ENCODE measurements at places on chromosomes 13 and 19.
A peak's percentile ranks its signal among the peaks of the same experiment; 100 is the strongest.

GRCh38 chr13:91567485-91568207 is 169.2 kb downstream of the GPC5 start:
- H3K36me3 ChIP-seq: no peaks in the 10 kb centered on the region
- H3K27me3 ChIP-seq: no peaks in the 10 kb centered on the region
- peak; percentile 76 for DNase-seq
- H3K27ac ChIP-seq: no peak overlapping the region

- no peak overlapping the region for H3K4me3 ChIP-seq
- peaks cover 4% of the 10 kb centered on the region for H3K27me3 ChIP-seq
- H3K4me1 ChIP-seq: peaks cover 5% of the 10 kb centered on the region
Measured at GRCh38 chr19:29685326-29685725, 20.1 kb downstream of the PLEKHF1 start.

GRCh38 chr13:98055623-98056022 is 87.3 kb upstream of the FARP1 start:
- no peak overlapping the region for H3K4me3 ChIP-seq
- H3K27ac ChIP-seq: no peak overlapping the region
- H3K4me1 ChIP-seq: no peaks in the 10 kb centered on the region
- DNase-seq: no peak
- H3K36me3 ChIP-seq: no peaks in the 10 kb centered on the region

GRCh38 chr19:19459707-19460251 is 54.3 kb downstream of the GATAD2A start:
- H3K4me1 ChIP-seq: peaks cover 63% of the 10 kb centered on the region
- peak overlapping the region; percentile 48 for H3K27ac ChIP-seq
- no peaks in the 10 kb centered on the region for H3K27me3 ChIP-seq
- peaks cover 6% of the 10 kb centered on the region for H3K36me3 ChIP-seq
- no peak overlapping the region for H3K4me3 ChIP-seq

GRCh38 chr19:57786286-57786685 is 16.8 kb downstream of the ZNF586 start:
- no peak overlapping the region for H3K4me3 ChIP-seq
- H3K36me3 ChIP-seq: peaks cover 35% of the 10 kb centered on the region
- DNase-seq: no peak

GRCh38 chr19:35004517-35005255 is 4.6 kb downstream of the GRAMD1A start:
- H3K4me3 ChIP-seq: no peak overlapping the region
- H3K27me3 ChIP-seq: no peaks in the 10 kb centered on the region
- no peak overlapping the region for H3K27ac ChIP-seq

DNA sequence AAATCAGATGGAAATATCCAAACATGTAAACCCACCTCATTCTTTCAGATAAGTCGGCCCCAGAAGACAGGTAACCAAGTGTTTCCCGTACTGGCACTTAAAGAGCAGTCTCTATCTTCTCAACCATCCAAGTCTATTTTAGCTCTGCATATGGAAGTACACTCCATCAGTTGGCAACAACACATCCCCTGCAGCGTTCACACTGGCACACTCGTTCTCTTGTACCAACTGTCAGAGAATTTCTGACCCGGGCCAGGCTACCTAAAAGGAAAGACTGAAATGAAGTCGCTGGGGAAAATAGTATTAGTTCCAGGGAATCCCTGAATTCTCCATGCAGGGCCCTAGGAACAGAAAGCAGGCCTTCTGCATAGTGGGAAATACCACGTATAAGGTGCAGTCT is 109.3 kb downstream of the RXFP2 start:
- H3K36me3 ChIP-seq: no peaks in the 10 kb centered on the region
- DNase-seq: no peak
- H3K4me1 ChIP-seq: peaks cover 3% of the 10 kb centered on the region
- H3K27ac ChIP-seq: no peak overlapping the region
- peaks cover 21% of the 10 kb centered on the region for H3K27me3 ChIP-seq
- H3K4me3 ChIP-seq: no peak overlapping the region

DNA sequence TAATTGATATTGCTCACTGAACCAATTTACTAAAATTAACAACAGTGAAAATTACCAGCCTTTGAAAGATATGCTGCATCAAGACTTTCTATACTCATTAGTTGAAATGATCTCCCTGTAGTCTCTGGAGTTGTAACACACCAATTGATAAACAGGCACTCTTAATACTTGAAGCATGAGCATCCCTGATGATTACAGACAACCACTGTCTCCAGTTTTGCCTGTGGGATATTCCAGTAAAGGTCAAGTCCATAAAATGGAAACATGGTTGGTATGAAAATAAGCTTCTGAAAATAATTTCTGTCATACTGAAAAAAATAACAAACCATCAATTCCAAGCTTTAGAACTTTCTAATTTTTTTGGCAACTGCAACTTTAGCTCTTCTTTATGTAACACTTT is 405.8 kb downstream of the SPRY2 start:
- peaks cover 4% of the 10 kb centered on the region for H3K4me1 ChIP-seq
- H3K4me3 ChIP-seq: no peak overlapping the region
- H3K27me3 ChIP-seq: no peaks in the 10 kb centered on the region
- H3K27ac ChIP-seq: peak overlapping the region; percentile 100

DNA sequence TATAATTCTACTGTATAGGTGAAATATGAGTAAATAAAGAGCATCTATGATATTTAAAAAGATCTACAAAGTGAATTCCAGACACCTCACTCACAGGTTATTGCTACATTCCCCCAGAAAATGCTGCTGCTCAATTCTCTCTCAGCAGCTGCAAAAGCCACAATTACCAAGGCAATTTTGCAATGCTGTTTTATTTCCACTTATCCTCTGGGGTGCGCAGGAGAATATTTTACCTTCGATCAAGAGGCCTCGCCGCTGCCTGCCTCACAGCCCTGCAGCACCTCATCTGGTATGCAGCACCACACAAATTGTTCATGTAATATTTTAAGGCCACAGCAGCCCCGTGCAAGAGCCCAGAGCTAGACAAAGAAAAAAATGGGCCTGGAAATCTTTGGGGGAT is 333.2 kb downstream of the DNAJC15 start:
- no peak overlapping the region for H3K4me3 ChIP-seq
- no peaks in the 10 kb centered on the region for H3K27me3 ChIP-seq
- DNase-seq: no peak
- H3K36me3 ChIP-seq: no peaks in the 10 kb centered on the region
- H3K27ac ChIP-seq: no peak overlapping the region

GRCh38 chr13:43529796-43530195 is 257.0 kb downstream of the ENOX1 start:
- no peak overlapping the region for H3K4me3 ChIP-seq
- no peaks in the 10 kb centered on the region for H3K36me3 ChIP-seq
- H3K4me1 ChIP-seq: no peaks in the 10 kb centered on the region
- DNase-seq: no peak

DNA sequence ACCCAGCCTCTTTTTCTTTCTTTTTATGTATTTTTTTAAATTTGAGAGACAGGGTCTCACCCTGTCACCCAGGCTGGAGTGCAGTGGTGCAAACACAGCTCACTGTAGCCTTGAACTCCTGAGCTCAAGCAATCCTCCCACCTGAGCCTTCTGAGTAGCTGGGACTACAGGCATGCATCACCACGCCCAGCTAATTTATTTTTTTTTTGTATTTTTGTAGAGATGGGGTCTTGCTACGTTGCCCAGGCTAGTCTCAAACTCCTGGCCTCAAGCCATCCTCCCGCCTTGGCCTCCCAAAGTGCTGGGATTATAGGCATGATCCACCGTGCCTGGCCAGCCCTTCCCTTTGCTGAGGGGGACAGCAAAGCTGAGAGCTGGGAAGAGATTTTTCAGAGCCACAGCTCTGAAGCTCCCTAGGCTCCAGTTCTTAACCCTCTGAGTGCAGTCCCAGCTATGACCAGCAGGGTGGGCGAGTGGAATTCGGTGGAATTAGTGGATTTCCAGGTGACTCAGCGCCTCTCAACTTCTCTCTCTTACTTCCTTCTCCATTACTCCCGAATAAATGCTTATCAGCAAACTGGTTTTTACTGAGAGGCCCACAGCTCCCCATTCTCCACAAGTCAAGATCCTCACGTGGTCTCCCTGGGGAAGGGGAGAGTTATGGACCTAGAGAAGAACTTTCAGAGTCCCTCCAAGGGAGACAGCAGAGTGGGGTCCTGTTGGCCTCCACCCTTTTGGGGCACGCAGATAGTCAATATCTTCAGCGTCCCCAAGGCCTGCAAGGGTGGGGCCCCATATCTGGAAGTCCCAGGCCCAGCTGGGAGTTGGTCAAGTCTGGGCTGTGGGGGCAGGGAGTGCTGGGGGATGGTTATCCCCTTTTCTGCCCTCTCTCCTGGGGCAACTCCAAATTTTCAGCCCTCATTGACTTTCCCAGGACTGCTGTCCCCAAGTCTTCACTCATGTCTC is 1.2 kb downstream of the BLVRB start:
- H3K36me3 ChIP-seq: no peaks in the 10 kb centered on the region
- H3K27me3 ChIP-seq: no peaks in the 10 kb centered on the region
- H3K4me3 ChIP-seq: no peak overlapping the region
- H3K27ac ChIP-seq: peak overlapping the region; percentile 75
- H3K4me1 ChIP-seq: peaks cover 22% of the 10 kb centered on the region

GRCh38 chr13:34421347-34421719 is 520.7 kb upstream of the NBEA start:
- no peak for DNase-seq
- H3K4me3 ChIP-seq: no peak overlapping the region
- H3K27ac ChIP-seq: no peak overlapping the region
- no peaks in the 10 kb centered on the region for H3K27me3 ChIP-seq

GRCh38 chr19:34096020-34096915 is 76.0 kb upstream of the LSM14A start:
- H3K36me3 ChIP-seq: no peaks in the 10 kb centered on the region
- H3K27ac ChIP-seq: no peak overlapping the region
- peak; percentile 60 for DNase-seq
- no peaks in the 10 kb centered on the region for H3K4me1 ChIP-seq

- H3K27ac ChIP-seq: peak overlapping the region; percentile 48
- H3K36me3 ChIP-seq: no peaks in the 10 kb centered on the region
- peak; percentile 85 for DNase-seq
- no peaks in the 10 kb centered on the region for H3K27me3 ChIP-seq
Measured at GRCh38 chr19:1856698-1857603, 6.4 kb downstream of the KLF16 start.

DNA sequence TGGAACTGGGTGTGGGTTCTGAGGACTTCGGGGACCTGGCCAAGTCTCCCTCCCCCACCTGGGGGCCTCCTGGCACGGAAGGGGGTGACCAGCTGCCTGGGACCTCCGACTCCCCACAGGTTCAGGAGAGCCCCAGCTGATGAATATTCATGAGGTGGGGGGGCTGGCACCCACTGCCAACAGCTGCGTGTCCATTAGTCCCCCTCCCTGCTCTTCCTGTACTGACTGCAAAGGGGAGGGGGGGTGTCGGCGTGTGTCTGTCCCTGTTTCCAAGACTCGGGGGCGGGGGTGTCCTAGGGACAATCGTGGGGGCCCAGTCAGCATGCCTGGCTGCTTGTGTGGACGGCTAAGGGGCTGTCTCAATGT is 10.6 kb upstream of the NFIX start:
- DNase-seq: no peak
- H3K27ac ChIP-seq: no peak overlapping the region
- no peaks in the 10 kb centered on the region for H3K36me3 ChIP-seq
- peaks cover 67% of the 10 kb centered on the region for H3K27me3 ChIP-seq
- H3K4me3 ChIP-seq: no peak overlapping the region

GRCh38 chr19:44142059-44142433 is 692 bp downstream of the ZNF234 start:
- H3K4me1 ChIP-seq: no peaks in the 10 kb centered on the region
- H3K27ac ChIP-seq: no peak overlapping the region
- peak overlapping the region; percentile 90 for H3K4me3 ChIP-seq

DNA sequence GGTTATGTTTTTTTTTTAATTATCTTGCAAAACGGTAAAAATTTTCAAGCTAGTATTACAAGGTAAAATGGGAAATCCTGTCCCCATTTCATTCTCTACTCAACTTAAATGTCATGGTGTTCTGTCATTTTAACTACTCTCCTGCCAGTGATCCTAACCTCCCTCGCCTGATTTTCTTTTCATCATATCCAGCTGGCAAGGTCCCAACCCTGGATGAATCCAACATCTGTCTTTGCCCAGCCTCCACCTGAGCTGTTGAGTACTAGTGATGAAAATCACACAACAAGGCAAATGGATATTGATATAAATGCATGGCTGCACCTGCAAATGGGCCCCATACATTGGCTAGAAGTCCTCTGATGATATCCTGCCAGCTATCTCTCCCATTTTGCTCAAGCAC is 6.9 kb upstream of the CDK8 start:
- no peak overlapping the region for H3K27ac ChIP-seq
- no peak overlapping the region for H3K4me3 ChIP-seq
- peaks cover 8% of the 10 kb centered on the region for H3K27me3 ChIP-seq
- DNase-seq: no peak
- no peaks in the 10 kb centered on the region for H3K36me3 ChIP-seq

GRCh38 chr19:14116918-14117578 is 514 bp downstream of the PRKACA start:
- H3K27me3 ChIP-seq: no peaks in the 10 kb centered on the region
- H3K36me3 ChIP-seq: peaks cover 4% of the 10 kb centered on the region
- H3K4me3 ChIP-seq: peak overlapping the region; percentile 80
- H3K27ac ChIP-seq: no peak overlapping the region
- no peak for DNase-seq

- no peak overlapping the region for H3K4me3 ChIP-seq
- no peak for DNase-seq
- H3K27ac ChIP-seq: no peak overlapping the region
Measured at GRCh38 chr19:3178973-3179738, 587 bp downstream of the S1PR4 start.

DNA sequence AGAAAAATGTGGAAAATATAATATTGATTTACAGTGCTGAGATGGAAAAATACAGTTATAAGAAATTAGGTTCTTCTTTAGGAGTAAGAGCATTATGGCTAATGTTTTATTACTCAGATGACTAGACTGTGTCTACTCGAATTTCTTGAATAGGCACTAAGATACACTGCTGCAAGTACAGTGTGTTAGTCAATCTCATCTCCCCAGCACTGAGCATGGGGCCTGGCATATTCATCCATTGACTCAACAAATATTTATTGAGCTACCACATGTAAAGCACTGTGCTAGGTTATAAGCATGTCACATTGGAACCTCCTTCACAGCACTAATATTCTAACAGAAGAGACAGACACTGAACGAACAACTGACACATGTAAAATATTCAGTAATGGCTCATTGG is 242.5 kb upstream of the GPC6 start:
- no peak overlapping the region for H3K27ac ChIP-seq
- no peaks in the 10 kb centered on the region for H3K36me3 ChIP-seq
- H3K27me3 ChIP-seq: no peaks in the 10 kb centered on the region
- no peak for DNase-seq
- no peaks in the 10 kb centered on the region for H3K4me1 ChIP-seq
